CD8-positive, alpha-beta memory T cell (primary cell): ENCODE measurements at places on chromosomes 5 and 9. TPM values are rescaled to one million over a fixed set of nuclear protein-coding genes. Genes with fewer than 3 reads are reported as not detected.

DNA sequence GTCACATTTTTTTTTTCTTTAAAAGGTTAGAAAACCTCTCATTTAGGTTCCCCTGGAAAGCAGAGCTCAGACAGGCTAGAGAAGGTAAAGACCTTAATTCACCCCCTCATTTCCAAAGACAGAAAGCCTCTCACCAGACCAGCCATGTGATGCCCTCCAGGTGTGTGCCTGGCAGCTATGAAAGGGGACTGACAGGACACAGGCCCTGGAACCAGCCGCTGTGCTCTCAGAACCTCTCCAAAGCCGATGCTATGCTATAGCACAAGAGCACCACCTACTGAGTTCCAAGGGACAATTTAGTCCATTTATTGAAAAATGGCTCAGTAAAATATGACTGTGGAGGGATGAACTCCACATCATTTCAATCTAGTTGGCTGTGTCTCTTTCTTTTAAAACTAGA, 48.8 kb downstream of the FANCC start:
- no peak for DNase-seq

GRCh38 chr5:93583768-93584595, 960 bp downstream of the NR2F1 start:
- DNase-seq, result no peak

VCAN gene
- 0.33 TPM for total RNA-seq

GRCh38 chr5:18699681-18700080, 1065.4 kb downstream of the TAF11L14 start:
- DNase-seq, result no peak

DNA sequence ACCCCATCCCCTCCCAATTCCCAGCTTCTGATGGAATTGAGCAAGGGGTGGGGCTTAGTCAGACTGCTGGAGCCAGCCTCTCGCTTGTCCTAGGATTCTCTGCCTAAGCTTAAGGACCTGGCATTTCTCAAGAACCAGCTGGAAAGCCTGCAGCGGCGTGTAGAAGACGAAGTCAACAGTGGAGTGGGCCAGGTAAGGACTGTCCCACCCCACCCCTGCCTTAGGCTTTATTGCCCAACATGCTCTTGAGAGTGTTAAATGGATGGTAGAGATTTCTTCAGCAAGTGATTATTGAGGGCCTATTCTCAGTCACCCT, 1.1 kb downstream of the SLC35A4 start:
- DNase-seq, result no peak

- DNase-seq, result no peak
These were observed 23.9 kb downstream of the GTF3C4 start for GRCh38 chr9:132694144-132694543.

DNA sequence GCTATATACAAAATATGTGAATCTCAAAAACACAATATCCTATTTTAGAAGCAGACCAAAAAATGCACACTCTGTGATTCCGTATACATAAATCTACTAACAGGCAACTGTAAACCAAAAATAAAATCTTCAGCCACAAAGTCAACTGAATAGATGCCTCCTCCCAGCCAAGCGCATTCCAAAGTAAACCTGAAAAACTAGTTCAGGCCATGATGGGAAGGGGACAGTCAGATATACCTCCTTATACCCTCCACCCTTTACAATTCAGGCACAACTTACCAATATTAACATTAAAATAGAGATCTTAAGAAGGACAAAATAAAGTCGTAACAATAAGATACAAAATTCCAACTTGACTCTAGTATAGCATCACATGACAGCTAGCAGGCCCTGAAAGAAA, 1604.5 kb upstream of the NUDT12 start:
- DNase-seq, result no peak

PCDHGB5 gene
- total RNA-seq, result 0.22 TPM

DNA sequence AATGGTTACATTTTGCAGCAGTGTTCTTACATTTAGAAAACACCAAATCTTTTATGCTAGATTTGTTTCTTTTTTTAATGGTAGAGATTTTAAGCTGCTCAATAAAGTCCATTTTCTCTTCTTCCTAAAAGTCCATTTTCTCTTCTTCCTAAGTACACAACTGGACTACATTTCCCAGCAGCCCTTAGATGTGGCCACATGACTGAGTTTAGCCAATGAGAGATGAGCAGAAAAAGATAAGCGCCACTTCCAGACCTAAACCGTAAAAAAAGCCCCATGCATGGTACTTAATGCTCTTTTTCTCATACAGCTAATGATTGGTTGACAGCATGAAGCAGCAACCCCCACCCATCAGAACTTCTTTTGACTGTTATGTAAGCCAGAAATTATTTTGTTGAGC, 206.7 kb downstream of the FAM114A2 start:
- no peak for DNase-seq

DNA sequence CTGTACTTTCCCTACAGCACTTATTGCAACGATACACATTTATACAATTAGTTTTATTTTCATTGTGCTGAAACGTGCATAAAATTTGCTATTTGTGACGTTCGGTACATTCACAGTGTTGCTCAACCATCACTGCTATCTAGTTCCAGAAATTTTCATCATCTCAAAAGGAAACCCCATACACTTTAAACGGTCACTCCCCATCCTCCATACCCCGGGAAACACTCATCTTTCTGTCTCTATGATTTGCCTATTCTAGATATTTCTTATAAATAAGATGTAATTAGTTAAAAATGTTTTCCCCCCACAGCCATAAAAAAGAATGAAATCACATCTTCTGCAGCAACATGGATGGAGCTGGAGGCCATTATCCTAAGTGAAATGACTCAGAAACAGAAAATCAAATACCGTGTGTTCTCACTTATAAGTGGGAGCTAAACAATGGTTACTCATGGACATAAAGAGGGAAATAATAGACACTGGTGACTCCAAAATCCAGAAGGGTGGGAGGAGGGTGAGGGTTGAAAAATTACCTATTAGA, 40.2 kb upstream of the TEX48 start:
- DNase-seq, result no peak

C5orf46 gene
- not detected for total RNA-seq

GRCh38 chr5:159211729-159212174, 2.4 kb upstream of the RNF145 start:
- DNase-seq, result no peak

DNA sequence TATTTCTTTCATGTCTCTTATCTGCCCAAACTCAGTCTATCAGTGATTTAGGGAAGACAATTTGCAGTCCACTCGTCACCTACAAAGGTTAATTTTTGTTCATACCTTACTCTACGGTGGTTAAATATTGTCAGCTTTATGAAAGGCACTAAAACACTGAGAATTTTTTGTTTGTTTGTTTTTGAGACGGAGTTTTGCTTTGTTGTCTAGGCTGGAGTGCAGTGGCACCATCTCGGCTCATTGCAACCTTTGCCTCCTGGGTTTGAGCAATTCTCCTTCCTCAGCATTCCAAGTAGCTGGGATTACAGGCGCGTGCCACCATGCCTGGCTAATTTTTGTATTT, 26.4 kb upstream of the TXN start:
- DNase-seq, result no peak

DNA sequence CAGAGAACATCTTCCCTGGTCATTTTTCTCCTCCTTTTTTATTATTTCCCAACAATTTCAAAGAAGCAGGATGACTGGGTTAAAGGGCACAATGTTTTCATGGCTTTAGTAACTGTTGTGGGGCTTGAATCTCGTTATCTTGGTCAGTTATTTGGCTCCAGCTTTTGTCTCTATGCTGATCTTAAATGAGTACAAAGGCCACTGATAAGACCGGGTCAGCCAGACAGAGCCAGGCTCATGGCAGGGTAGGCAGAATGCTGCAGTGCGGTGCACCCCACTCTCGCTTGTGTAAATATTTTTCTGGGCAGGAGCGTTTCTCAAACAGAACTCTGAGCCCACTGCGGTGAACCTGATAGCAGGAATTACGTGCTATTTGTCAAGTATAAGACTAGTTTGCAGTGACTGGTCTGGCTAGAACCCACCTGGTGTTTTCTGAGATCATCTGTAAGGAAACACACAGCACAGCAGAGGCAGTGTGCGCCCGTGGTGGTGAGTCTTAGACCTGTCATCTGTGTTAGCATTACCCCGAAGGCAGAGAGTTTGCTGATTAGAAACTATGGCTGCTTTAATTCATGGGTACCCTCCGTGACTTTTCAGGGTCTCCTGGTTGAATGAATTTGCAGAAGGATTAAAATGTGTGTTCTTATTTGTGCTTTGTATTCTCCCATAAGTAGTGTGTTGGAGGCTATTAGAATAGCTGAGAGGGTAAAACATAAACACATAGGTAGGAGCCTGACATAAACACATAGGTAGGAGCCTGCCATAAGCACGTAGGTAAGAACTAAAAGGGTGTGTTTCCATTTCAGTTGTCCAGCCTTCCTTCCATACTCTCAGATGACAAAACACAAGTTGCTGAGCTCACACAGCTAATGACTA, 158.6 kb upstream of the DMRT1 start:
- no peak for DNase-seq

DNA sequence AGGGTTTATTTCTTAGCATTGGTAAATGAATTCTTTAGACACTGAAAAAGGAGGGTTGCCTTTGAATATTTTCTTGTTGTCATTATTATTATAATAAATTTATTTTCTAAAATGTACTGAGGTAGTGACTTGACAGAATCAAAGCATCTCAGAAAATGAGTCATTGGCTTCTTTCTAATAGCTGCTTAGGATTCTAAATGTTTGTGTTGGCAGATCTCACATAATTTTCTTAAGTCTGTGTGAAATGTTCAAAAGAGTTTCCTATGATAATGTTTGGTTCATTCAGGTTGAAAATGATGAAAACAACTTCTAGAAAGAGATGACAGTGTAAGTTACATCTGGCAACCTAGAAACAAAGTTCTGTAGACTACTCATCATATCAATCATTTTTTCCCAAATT, 69.7 kb downstream of the SH3GL2 start:
- DNase-seq, result no peak

DNA sequence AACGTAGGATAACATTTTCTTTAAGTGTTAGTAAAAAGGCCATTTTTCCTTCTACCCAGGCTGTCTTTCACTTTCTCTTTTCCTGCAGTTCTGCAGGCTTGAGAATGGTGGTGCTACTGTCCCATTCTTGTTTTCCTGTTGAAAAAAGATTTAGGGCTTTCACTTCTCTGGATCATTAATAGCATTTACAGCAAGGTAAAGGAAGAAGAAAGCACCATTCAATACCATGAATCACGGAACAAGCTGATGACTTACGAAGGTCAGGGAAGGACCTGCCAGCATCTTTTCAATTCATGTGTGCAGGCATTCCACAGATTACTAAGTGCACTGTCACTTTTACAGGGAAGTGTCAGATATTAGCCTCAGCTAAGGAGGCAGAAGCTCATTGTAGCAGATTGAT, 292.8 kb downstream of the YTHDC2 start:
- no peak for DNase-seq

- DNase-seq, result no peak
These were observed 15.5 kb upstream of the CCNJL start for GRCh38 chr5:160327818-160328217.

DNA sequence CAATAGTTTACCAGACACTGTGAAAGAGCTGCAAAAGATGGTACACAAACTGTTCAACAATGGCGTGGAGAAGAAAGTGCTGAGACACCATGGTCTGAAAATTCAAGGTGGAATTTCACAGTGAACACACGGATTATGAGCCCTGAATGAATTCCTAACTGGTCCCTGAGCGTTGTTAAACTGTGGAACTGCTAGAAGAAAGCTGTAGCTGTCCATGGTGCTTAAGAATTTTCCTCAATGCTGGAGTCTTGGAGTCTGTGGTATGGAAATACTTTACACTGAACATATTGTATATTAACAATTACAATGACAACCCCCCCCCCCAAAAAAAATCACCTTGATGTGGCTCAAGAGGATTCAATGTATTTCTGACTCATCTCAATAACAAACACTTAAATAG, 68.5 kb downstream of the SLC24A2 start:
- no peak for DNase-seq

DNA sequence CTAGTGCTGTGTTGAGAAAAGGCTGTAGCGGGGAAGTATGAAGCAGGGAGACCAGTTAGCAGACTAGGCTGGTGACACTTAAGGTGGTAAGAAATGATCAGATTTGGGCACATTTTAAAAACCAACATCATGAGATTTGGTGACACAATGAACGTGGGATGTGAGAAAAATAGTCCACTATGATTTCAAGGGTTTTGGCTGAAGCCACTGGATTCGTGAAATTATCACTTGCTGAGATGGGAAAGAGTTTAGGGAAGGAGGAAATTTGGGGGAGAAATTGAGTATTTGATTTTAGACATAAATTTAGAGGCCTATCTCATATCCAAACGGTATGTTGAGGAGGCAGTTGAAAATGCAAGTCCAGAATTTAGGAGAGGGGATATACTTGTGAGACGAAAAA, 23.1 kb downstream of the SKP2 start:
- DNase-seq, result no peak

PKD2L2 gene
- total RNA-seq, result not detected

- DNase-seq, result no peak
These were observed 187.3 kb upstream of the NMUR2 start for GRCh38 chr5:152592416-152592815.

PCDHGA5 gene
- total RNA-seq, result 0.09 TPM

RAB3C gene
- total RNA-seq, result not detected

- no peak for DNase-seq
These were observed 21.6 kb downstream of the RNF145 start for GRCh38 chr5:159187719-159188118.

DNA sequence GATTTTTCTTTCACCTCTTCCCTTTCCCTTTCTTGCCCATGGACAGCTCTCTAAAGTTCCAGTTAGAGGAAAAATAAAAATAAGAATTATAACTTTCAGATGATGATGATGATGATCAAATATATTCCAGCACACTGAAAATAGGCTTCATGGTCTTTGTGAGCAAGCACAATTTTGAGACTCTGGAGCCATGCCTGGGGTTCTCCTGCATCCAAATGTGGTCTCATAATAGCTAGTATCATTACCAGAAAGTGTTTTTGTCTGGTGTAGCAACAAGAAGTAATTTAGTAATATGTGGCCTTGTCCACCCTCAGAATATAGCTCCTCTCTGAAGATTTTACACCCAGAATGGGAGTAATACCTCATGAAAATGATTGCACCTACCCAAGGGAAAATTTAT, 150.4 kb downstream of the SNCAIP start:
- no peak for DNase-seq

DNA sequence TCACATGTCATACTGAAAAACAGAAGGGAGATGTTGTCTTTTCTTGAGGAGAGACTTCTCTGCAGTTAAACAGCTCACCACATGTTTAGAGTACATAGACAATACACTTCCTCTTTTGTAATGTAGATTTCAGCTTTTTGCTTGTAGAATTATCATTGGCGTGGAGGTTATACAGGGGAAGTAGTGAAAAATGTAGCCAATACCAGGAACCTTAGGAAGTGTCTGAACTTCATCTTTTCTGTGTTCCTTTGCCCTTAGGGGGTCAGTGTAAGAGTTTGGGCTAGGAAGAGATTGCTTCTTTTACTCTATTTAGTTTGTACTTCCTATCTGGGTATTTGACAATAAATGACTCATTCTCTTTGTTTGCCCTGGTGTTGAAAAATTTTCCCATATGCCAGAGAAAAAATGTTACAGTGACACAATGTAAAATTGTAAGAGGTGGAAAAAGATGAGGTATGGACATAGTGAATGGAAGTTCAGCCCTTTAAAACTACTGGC, 21.0 kb upstream of the CDKN2B start:
- DNase-seq, result no peak

GRCh38 chr5:105413406-105413990, 1850.9 kb upstream of the NUDT12 start:
- no peak for DNase-seq
